Activated CD4-positive, alpha-beta T cell treated with anti-CD3 and anti-CD28 coated beads for 24 hours (primary cell): ENCODE measurements at places on chromosomes 16 and 17.

- peak; percentile 21 for DNase-seq
Observed at GRCh38 chr16:9092282-9092977, 986 bp downstream of the HAPSTR1 start.

DNA sequence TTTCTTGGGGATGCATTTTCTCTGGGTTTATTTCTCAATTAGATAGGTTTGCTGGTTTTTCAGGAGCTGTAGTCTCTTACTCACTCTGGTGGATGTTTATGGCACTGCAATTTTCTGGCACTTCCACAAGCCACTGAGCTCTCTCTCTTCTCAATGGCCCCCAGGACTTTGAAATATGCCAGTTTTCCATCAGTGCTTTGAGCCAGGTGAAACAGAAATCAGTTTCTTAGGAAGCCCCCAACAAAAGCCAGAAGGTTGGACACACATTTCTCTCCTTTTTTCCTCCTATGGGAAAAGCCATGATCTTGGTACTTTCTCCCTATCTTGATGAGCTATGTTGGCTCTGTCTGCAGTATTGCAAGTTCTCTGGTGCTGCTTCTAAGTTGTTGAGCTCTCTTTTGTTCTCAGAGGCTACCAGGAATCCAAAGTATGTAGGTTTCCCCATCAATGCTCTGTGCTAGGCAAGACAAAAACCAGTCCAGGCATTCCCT is 90.7 kb upstream of the SMIM36 start:
- DNase-seq: no peak

GRCh38 chr16:21268236-21268635 is 9.9 kb downstream of the CRYM start:
- DNase-seq: no peak

GRCh38 chr17:42058063-42058462 is 7.7 kb upstream of the C17orf113 start:
- DNase-seq: no peak

- DNase-seq: no peak
Observed at GRCh38 chr17:74898376-74898946, 5.0 kb upstream of the FADS6 start.

- no peak for DNase-seq
Observed at GRCh38 chr16:14564861-14565687, 65.0 kb downstream of the PARN start.

- no peak for DNase-seq
Observed at GRCh38 chr16:17154981-17155380, 315.8 kb downstream of the XYLT1 start.

GRCh38 chr17:43945074-43945829 is 3.0 kb upstream of the PPY start:
- no peak for DNase-seq

DNA sequence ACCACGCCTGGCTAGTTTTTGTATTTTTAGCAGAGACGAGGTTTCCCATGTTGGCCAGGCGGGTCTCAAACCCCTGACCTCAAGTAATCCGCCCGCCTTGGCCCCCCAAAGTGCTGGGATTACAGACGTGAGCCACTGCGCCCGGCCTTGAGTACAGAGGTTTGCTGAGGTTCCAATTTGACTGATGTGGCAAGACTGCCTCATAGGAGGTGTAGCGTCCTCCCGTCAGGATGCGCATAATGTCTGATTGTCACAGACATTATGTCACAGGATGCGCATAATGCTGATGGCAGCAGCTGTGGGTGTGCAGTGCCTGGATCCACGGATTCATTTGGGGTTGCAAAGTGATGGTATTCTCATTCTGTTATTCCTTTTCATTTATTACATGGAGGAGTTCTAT is 45.2 kb downstream of the HAPSTR1 start:
- no peak for DNase-seq

- DNase-seq: no peak
Observed at GRCh38 chr17:66716236-66717026, 118.5 kb upstream of the CACNG5 start.

GRCh38 chr17:57739402-57740234 is 5.5 kb downstream of the CCDC182 start:
- DNase-seq: no peak

DNA sequence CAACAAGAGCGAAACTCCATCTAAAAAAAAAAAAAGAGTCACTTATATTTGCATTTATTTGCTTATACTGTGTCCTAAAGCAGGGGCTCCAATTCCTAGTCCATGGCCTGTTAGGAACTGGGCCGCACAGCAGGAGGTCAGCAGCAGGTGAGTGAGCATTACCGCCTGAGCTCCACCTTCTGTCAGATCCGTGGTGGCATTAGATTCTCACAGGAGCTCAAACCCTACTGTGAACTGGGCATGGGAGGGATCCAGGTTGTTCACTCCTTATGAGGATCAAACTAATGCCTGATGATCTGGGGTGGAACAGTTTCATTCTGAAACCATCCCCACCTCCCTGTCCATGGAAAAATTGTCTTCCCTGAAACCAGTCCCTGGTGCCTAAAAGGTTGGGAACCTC is 24.9 kb downstream of the ITGB3 start:
- DNase-seq: no peak

- no peak for DNase-seq
Observed at GRCh38 chr17:78737332-78737731, 44.7 kb downstream of the CYTH1 start.

GRCh38 chr17:77952368-77952767 is 6.1 kb upstream of the TNRC6C start:
- DNase-seq: no peak

DNA sequence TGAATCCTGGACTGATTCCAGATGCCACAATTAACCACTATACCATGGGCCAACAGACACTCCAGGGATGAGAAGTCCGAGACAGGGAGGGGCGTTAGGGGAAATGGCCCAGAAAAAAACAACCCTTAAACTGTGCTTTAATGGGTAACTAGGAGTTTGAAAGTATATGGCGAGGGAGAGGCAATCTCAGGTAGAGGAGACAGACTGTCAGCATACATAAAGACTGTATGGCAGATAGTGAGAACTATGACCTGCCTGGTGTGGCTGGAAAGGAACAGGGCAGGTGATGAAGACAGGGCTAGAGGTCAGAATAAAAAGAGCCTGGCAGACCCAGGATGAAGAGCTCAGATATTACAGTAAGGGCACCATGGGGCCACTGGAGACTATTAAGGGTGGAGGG is 8.1 kb downstream of the ZZEF1 start:
- no peak for DNase-seq

GRCh38 chr17:28580959-28581358 is 4.3 kb upstream of the ALDOC start:
- DNase-seq: no peak
